ENCODE measurements at places on chromosomes 6 and 20. TPM values are rescaled to one million over a fixed set of nuclear protein-coding genes. Genes with fewer than 3 reads are reported as not detected.

The RSPH3 gene
- 10.3 TPM for total RNA-seq

The HNF4A gene
- total RNA-seq = not detected

The TMEM14B gene
- total RNA-seq = 70.7 TPM

The NNAT gene
- total RNA-seq = 333 TPM

The PBOV1 gene
- total RNA-seq = not detected

The BPIFA1 gene
- not detected for total RNA-seq

The MAN1A1 gene
- total RNA-seq = 13.8 TPM

The ZNF133 gene
- 30.7 TPM for total RNA-seq

The PPIL6 gene
- 24.1 TPM for total RNA-seq

The SPAG4 gene
- 1.9 TPM for total RNA-seq

The CFAP61 gene
- 3.1 TPM for total RNA-seq

The VSX1 gene
- not detected for total RNA-seq

The HLA-DMA gene
- total RNA-seq = 1.6 TPM

The TCP11 gene
- 0.63 TPM for total RNA-seq

The C6orf163 gene
- 23.5 TPM for total RNA-seq

The ZSCAN12 gene
- 22.8 TPM for total RNA-seq

The SRMS gene
- not detected for total RNA-seq

The DZANK1 gene
- total RNA-seq = 6.6 TPM

The THBS2 gene
- 8.5 TPM for total RNA-seq

The PSMB9 gene
- total RNA-seq = 0.94 TPM

The MOG gene
- 0.31 TPM for total RNA-seq

The OR2H2 gene
- not detected for total RNA-seq

The OTOR gene
- total RNA-seq = 1.9 TPM

The RFX6 gene
- not detected for total RNA-seq

Measured in parietal lobe (tissue), 2 donors.